ENCODE measurements at places on chromosomes 1 and 21.

DNA sequence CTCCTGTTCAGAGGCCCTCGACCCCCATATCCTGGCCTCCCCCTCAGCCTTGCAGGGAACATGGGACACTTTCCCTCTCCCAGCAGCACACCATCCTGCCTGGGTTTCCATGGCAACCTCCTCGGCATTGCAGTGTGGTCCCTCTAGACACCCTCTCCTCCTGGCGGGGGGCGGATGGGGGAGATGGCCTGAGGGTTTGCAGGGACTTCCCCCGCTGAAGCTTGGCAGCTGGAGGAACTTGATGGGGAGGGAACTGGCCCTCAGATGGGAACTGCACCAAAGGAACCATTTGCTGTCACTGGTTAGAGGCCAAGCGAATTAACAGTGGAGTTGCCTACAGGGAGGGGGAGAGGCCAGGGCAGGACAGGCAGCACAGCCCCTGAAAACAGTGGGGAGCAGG lies 28.7 kb downstream of the RIMS3 start:
- DNase-seq, result peak; percentile 43

DNA sequence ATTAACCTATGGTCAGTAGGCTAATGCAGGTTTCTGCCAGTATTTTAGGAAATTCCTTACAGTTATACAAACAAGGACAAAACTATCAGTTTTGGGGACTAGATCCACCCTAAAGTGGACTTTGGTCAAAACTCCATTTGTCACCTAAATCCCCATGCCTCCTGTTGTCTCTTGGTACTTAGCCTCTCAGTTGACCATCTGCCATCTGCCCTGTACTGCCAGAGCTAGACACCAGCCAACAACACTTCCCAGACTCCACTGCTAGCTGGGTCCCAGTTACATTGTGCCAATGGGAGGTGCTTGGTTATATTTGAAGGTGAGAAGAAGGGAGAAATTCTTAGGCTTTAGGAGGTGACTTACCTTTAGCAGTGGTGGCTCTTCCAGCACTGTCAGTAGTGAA lies 17.0 kb upstream of the BSDC1 start:
- no peak for DNase-seq

DNA sequence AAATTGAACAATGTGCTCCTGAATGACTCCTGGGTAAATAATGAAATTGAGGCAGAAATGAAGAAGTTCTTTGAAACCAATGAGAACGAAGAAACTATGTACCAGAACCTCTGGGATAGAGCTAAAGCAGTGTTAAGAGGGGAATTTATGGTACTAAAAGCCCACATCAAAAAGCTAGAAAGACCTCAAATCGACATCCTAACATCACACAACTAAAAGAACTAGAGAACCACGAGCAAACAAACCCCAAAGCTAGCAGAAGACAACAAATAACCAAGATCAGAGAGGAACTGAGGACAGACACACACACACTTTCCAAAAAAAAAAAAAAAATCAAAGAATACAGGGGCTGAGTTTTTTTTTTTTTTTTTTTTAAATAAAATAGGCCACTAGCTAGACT lies 564.2 kb downstream of the SMYD3 start:
- no peak for DNase-seq

- no peak for DNase-seq
Observed at GRCh38 chr1:27621051-27621920, 13.7 kb downstream of the FGR start.

GRCh38 chr1:81183051-81183450 lies 617.7 kb upstream of the ADGRL2 start:
- no peak for DNase-seq

DNA sequence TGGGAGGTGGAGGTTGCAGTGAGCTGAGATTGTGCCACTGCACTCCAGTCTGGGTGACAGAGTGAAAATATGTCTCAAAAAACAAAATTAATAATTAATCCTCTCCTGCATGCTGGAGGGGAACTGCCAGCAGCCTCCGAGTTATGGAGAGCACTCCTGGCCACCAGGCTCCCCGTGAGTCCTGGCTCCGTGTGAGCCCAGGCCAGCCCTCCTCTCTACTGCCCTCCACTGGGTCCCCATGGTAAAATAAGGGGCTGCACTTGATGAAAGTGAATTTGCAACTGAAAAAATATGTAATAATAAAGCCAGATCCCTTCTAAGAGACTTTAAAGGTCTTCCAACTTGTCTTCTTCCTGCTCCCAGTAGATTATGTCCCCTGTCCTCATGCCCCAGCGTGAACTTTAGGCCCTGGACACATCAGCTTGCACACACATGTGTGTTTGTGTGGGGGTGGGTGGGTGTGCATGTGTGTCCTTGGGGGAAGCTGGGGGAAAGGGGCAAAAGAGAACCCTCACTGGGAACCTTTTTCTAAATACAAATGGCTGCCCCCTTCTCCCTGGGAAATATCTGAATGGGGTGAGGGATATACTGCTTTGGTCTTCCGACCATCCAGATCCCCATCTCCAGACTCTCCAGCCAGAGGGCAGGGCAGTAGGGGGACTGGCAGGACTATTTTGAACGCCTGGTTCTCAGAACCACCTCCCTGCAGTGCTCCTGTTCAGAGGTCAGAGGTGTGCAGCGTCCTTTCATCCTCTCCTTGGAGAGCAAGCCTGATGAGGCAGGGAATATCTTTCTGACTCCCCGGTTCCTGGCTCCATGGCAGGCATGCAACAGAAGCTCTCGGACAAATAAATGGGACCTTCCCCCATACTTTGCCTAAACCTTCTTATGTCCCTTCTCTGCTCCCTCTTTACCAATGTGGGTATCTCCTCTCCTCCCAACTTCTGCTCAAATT lies 26.2 kb downstream of the NEK2 start:
- no peak for DNase-seq

- DNase-seq, result peak; percentile 91
Observed at GRCh38 chr21:33025106-33025488, 638 bp upstream of the OLIG2 start.

DNA sequence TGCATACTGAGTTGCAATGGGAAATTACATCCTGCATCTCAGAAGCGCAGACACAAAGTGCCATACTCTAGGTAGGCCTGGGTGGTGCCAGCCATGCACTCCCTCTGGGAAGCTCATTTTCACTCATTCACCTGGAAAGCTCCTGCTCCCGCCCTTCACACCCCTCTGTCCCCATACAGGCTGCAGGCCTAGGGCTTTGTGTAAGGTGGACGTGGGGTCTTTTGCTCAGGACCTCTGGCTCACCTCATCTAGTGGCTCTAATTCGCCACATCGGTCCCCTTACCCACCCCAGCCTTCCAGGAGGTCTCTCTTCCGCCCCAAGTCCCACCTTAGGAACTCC lies 751 bp downstream of the MRPS15 start:
- DNase-seq, result no peak

- no peak for DNase-seq
Observed at GRCh38 chr1:212077028-212077427, 41.5 kb downstream of the DTL start.
